ENCODE measurements at places on chromosomes 3 and 15.

- DNase-seq, result no peak
These were observed 16.8 kb downstream of the UBE3A start for GRCh38 chr15:25422021-25422420.

- DNase-seq, result no peak
These were observed 78.1 kb upstream of the CGNL1 start for GRCh38 chr15:57298204-57298603.

DNA sequence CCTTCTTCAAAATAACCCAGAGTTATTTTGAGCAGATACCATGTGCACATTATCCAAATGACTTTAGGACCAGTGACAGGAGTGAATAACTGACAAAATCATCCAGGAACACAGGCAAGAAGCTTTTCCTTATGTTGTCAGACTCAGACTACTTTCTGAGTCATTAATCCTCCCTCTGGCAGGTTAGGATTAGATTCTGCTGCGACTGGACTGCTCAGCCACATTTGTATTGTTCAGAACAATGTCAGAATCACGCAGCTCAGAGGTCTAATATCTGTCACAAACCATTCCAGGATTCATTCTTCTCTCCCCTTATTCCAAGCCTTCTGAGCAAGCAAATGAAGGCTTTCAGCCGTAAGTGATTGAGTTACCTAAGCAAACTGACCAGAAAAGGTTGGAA lies 34.8 kb upstream of the FAM174B start:
- DNase-seq, result no peak

DNA sequence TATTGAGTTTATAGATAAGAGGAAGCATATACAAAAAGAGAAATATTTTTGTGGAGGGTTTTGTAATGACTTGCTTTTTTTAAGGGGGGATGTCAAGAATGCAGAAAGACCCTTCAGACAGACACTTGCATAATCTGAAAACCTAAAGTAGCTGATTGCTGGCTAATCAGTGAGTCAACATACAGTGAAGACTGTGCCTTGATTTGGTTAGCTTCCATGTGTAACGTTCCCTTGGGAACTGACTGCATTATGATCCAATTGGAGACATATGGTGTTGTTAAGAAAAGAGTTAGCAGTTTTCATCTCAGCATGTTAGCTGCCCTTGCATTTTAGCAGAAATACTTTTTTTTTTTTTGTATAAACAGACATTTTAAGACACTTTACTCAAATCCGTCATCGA lies 483.2 kb downstream of the RBMS3 start:
- DNase-seq, result no peak

DNA sequence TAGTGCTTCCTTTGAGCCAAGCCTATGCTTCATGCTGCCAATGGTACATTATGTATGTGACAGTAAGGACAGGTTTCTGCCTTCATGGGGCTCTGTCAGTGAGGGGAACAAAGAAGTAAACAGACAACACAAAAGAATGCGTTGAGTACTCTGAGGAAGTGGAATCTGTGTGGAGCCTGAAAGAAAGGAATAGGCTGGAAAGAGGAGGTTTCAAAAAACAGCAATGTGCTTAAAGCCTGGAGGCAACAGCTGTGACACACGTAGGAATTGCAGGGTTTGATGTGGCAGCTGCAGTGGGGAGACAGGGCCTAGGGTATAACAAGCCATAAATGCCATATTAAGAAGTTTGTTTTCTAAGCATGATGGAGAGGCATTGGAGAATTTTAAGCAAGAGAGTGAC lies 316.7 kb downstream of the CLSTN2 start:
- no peak for DNase-seq

- DNase-seq, result no peak
These were observed 329.1 kb downstream of the VPS13C start for GRCh38 chr15:61731099-61731498.

DNA sequence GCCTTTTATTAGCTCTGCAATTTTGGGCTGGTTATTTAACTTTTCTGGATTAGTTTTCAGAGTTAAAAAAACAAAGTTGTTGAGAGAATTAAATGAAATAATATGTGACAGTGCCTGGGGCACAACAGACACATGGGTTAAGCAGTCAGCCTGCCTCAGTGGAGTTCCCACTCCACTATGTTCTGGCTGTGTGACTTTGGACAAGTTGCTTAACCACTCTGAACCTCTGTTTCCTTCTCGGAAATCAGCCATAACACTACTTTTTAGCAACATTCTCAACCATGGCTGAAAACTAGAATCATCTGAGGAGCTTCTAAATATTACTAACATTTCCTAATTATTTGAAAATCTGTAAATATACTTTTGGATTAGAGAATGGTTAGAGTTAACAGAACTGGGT lies 56.5 kb upstream of the SLC6A11 start:
- no peak for DNase-seq

- no peak for DNase-seq
These were observed 154.9 kb downstream of the SEMA6D start for GRCh38 chr15:47872208-47872607.

- no peak for DNase-seq
These were observed 31.8 kb upstream of the CRTC3 start for GRCh38 chr15:90497912-90498311.

DNA sequence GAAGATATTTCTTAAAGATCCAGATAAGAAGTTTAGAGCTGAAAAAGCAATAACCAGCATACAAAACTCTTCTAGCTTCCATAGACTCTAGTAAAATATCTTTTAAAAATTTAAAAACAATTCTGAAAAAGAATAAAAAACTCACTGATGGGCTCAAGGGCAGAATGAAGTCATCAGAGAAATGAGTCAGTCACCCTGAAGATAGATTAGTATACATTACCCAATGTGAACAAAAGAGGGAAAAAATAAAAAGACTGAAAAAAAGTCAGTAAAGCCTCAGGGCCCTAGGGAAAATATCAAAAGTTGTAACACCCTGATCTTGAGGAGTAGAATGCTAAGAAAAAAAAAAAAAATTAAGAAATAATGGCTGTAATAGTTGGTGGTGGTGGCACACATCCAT lies 11.4 kb downstream of the DET1 start:
- no peak for DNase-seq

DNA sequence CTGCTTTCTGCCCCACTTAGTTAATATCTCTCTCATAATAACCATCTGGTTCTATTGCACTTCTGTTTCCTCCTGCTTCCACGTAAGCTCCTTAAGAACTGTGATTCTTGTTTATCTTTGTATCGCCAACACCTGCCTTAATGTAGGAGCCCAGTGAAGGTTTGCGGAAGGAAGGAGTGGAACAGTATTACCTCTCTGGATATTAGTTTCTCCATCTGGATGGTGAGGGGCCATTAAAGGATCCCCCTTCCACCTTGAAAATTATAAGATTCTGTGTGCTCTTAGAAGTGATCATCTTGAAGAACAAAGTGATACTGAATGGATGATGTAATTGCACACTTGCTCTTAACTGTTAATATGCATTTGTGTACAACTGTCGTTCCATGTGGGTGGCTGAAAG lies 2.2 kb downstream of the CHRNA5 start:
- DNase-seq, result no peak

GRCh38 chr15:89143503-89144162 lies 55.4 kb downstream of the ABHD2 start:
- DNase-seq, result no peak

DNA sequence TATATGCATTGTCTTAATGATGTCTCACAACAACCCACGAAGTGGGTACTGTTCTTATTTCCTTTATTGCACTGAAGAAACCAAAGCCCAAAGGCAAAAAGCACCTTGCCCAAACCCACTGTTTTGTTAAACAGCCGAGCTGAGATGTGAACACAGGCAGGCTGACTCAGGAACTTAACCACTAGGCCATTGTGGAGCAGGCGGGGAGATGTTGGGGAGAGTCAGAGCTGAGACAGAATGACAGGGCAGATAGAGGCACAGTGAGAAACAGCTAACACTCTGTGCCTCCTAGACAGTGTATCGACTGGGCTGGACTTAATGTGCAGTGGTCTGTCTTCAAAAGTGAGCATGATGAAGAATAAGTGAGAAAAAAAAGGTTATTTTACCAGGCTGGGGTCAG lies 56.5 kb downstream of the RPLP1 start:
- no peak for DNase-seq

Measured in NCI-H1436 treated with DMSO at 0.1 percent for 48 hours (cell line).